Activated T-cell treated with anti-CD3 and anti-CD28 coated beads for 4 hours (primary cell): ENCODE measurements at places on chromosomes 3 and 15.

DNA sequence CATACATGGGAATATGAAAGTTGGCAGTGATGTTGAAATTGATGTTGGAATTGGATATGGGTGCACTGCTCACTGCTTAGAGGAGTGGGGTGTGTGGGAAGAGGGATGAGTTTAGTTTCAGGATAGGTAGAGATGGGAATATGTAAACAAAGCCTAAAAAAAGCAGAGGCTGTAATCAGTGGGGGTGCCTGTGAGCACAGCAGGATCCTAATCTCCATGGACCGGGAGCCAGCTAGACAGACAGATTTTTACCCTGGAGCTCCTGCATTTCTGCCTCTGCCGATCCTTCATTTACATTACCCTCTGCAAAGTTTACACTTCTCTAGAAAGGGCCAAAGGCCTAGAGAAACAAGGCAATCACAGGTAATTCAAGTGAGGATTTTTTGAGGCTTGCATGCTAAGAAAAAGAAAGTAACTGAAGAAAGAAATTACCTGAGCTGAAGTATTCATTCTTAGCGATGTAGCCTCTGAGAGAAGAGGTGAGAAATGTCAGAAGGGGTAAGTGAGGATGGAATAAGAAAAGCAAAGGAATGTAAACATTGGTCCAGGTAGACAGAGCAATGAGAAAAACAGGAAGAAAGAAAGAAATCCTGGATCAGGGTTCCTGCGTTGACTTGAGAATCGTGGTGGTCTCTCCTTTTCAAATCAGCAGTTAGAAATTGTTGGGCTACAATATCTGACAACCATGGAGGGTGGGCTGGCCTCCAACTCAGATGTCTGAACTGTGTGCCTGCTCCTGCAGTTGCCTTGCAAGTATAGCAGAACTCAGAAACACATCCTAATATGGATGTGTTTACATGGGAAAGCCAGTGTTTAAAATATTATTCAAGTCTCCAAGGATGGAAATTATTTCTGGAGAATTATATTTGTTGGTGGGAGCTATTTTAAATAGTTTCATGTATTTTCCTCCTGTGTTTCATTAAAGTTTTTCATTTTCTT is 79.8 kb downstream of the CRTC3 start:
- DNase-seq = no peak

GRCh38 chr3:167084545-167084944 is 295.6 kb downstream of the ZBBX start:
- DNase-seq = no peak

GRCh38 chr3:29475854-29476253 is 195.0 kb downstream of the RBMS3 start:
- no peak for DNase-seq

DNA sequence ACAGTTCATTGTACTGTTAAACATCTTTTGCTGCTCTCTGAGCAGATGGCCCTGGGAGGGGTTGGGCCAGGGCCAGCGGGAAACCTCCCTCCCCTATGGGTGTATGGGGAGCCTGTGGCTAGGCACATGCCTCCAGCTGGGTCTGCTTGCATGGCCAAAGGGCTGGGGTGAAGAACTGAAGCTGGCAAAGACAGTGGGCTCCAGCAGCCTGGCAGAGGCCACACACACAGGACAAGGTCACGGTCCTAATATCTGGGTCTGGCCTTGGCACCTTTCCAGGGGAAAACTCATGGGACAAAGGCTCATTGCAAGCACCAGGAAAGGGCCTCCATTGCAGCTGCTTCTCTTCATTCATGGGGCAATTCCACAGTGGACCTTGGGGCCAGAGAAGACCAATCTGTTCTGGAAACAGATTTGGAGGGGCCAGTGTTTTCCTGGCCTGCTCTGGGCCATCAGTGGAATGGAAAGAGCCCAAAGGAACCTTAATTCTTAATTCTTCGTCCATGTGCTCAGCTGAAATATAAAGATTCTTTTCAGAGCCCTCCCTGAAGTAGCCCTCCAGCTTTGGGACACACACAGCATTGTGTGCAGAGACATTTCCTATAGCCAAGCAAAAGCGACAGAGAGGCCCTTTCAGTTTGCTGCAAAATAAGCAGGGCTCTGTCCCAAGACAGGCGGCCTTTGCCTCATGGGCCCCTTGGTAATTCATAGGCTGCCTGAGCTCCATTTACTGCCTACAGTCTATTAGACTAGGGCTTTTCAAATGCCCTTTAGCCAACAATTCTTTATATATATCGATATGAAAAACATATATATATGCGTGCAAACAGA is 11.3 kb upstream of the LIMD1 start:
- DNase-seq = no peak

DNA sequence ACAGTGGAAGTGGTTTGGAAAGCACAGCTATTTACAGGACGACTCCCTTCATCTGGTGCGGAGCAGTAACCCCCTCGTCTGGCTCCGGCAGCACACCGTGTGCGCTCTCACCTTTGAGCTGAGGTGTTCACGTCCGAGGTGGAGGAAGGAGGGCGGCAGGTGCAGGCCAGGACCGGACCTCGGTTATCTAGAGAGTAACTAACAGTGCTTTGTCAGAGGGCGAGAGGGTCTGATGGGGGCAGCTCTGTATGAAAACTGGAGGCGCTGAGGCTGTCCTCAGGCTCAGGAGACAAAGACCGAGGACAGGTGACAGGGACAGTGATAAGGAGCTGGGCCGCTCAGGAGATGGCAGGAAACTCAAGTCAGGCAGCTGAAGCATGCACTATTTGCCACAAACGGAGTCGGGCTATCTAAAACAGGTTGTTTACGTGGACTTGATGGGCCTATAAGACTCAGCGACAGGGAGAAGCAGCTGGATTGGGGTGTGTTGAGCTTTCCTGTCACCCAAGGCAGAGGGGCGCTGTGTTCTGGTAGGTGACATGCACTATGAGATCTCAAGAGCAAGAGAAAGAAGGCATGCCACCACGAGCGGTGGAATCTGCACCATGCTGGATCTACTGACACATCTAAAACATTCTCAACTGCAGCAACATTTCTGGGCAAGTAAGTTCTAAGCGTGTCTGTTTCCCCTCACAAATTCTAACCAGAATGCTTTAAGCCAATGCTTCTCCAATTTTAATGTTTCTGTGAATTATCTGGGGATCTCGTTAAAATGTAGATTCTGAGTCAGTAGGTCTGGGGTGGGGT is 155.2 kb downstream of the XXYLT1 start:
- no peak for DNase-seq
